ENCODE measurements at places on chromosomes 7 and 10.
A peak's percentile ranks its signal among the peaks of the same experiment; 100 is the strongest.

- DNase-seq = no peak
Measured at GRCh38 chr10:93269281-93269680, 195.6 kb downstream of the CYP26A1 start.

GRCh38 chr10:6008497-6009142, 31.3 kb upstream of the IL15RA start:
- DNase-seq = no peak

DNA sequence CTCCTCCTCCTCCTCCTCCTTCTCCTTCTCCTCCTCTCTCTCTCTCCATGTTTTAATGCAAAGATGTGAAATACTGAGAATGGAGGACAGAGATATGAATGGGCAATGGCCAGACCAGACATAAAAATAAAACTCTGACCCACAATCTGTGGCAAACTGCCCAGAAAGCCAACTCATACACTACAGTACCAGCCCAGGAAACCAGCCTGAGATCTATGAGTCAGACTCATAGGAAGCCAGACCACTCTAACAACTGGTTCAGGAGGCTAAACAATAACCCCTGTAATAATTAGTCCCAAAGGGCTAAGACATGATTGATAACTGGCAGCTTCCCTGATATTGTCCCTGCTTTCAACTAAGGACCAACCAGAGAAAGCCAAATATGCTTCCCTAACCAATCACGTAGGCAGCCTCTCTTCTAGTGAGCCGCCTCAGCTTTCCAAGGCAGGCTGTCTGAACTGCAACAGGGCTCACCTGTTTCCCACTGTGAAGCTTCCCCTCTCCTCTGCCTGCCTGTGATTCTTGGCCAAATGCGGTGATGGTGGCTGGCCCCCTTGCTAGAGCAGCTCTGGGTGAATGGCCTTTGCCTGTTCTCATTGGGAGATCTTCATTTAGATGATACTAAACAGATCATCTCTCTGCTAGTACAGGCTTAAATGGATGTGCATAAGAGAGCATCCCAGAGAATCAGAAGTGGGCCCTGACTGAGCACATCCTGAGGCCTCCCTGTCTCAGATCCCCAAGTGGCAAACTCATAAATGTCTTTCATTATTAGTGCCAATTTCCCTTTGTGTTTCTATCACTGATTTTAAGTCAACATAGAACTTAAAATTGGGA, 817.6 kb downstream of the TNS3 start:
- DNase-seq = no peak

DNA sequence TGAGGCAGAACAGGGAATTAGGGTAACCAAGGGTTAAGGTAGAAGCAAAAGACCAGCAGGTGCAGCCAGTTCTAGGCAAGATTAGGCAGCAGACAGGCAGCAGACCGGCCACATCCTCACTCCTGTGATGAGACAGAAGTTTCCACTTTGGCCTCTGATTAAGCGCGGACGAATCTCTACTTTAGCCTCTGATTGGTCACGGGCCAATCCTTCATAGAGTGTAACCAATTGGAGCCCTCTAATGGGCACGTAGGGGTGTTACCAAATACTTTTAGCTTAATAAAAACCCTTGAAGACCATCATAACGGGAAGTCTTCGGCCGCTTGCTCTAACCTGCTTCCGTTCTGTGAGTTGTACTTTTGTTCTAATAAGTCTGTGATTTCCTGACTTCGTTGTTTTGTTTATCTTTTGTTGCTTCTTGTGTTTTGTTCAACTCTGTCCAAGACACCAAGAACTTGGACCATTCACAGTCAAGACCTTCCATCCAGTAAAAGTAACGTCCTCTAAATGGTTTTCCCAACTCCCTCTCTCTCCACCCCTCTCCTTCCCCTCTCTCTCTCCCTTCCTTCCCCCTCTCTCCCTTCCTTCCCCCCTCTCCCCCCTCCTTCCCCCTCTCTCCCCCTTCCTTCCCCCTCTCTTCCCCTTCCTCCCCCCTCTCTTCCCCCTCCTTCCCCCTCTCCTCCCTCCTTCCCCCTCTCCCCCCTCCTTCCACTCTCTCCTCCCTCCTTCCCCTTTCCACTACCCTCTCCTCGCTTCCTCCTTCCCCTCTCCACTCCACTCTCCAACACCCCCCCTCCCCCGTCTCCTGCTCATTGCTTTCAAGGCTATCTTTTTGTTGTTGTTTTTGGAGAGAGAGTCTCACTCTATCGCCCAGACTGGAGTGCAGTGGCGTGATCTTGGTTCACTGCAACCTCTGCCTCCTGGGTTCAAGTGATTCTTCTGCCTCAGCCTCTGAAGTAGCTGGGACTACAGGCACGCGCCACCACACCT, 13.2 kb upstream of the MALSU1 start:
- DNase-seq = no peak

DNA sequence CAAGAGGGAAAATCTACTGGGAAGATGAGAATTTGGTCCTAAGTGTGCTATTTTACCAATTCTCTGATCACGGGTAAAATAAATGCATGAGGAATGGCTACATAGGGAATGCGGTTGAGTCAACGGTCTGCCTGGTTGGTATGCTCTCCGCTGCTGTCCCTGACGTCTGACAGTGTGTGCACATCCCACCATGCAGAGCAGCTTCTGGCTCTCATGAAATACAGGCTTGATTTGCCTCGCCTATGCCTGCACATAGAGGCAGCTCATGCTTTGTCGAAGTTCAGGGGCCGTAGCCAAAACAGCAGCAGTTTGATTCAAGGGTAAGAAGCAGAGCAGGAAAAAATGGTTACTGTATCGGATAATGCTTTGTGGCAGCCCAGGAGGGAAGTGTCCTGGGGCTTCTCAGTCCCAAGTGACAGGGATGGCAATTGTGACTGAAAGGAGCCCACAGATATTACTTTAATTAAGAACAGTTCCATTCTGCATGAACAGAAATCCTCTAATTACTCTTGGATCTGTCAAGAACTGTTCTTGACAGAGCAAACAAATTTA, 268.4 kb upstream of the SLC26A5 start:
- no peak for DNase-seq

DNA sequence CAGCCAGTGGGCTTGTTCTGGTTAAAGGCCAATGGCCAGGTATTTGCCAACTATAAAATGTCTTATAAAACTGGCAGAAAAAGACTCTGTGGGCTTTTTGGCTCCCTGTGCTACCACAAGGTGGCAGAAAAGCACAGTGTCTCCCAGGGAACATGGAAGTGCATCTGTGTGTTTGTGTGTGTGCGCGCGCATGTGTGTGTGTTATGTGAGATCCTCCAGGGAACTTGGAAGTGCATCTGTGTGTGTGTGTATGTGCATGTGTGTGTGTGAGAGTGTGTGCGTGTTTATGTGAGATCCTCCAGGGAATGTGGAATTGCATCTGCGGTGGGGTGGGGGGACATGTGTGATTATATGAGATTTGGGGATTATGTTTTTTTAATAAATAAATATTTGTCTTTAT, 30.2 kb upstream of the ABI1 start:
- DNase-seq = peak; percentile 48

- no peak for DNase-seq
Measured at GRCh38 chr10:118790058-118790457, 35.3 kb upstream of the CACUL1 start.

DNA sequence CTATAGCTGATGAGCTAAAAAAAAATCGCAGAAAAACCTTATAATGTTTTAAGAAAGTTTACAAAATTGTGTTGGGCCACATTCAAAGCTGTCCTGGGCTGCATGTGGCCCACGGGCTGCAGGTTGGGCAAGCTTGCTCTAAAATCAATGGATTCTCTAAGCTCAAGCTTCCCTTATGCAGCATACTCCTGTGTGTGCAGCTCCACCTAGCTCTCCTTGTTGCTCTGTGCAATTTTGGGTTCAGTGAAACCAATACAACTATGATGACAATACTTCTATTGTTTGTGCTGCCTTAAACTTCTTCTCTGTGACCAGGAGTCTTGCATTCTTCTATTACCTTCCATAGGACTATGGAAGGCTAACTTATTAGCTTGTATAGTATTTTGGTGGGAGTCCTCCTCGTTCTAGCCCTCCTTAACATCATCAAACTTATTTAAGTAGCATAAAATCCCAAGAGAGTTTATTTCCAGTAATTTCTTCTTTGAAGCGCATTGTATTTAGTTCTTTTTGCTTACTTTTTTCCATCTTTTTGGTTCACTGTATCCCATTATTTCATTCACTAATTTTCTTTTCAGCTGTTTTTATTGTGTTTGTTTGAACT, 170.9 kb upstream of the SMIM30 start:
- peak; percentile 19 for DNase-seq

GRCh38 chr7:1593091-1593866, 23.4 kb upstream of the PSMG3 start:
- no peak for DNase-seq

DNA sequence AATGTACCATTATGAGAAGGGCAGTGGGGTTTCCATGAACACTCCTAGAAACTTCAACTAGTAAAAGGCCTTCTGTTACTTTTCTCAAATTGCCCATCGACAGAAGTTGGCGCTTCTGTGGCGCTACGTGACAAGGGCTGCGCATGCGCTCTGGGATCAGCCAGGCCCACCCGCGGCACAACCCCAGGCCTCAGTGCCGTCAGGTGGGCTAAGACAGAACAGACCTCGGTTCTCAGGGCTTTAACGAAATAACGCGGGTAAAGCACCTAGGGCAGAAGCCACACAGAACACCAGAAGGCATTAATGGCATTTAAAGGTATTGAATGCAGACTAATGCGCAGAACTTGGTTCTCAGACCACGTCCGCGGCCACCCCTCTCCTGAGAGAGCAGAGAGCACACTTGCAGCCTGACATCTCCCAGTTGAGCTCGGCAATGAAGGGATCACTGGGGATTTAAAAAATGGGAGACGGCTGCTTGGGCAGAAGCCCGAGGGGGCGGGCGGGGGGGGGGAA, 67.6 kb upstream of the CTNNA3 start:
- no peak for DNase-seq

DNA sequence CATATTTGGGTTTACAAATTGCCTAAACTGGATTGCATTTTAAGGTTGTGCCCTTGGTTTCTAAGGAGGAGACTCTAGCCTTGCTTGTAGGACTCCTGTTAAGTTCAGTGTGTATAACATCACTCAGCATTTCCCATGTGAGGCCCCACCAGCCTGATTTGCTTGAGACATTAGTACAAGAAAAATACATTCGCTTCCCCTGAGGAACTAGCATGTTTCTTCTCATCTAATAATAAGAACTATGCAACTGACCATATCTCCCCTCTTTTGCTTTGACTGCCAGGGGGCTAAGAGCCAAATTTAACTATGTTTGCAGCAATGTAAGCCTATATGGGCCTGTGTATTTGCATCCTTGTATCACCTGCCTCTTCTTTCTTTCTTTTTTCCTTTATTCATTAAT, 737.9 kb downstream of the INHBA start:
- DNase-seq = no peak

DNA sequence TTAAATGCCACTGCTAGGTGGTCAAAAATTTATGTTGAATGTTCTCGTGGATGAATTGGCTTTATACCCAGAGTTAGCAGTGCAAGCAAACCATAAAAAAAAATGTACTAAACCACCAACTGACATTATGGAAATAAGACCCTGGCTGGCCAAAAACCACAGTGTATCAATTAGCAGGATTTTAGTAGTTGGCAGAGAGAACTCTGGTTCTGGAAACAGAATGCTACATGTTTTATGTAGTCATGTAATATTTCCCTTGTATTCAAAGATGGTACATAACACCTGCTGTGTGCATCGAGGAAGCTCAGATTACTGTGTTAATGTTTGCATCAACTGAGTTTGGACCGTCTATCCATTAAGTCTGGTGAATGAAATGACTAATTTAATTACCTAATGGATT, 618.5 kb downstream of the CCSER2 start:
- DNase-seq = peak; percentile 47

DNA sequence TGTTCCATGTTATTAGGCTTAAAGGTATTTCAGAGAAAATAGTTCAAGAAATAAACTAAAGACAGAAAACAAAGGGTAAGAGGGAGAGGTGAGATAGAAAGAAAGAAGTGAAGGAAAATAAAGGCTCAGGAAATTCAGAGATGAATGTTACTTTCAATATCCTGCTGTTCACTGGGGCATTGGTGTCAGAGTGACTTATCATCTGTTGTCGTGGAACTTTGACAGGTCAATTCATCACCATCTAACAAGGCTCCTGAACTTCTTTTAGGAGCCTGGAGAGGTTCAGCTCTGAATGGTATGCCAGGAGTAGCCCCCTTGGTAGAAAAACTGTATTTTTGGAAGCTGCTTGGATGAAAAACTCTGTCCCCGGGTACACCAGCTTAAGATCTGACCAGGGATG, 100.1 kb downstream of the KLF6 start:
- DNase-seq = no peak

DNA sequence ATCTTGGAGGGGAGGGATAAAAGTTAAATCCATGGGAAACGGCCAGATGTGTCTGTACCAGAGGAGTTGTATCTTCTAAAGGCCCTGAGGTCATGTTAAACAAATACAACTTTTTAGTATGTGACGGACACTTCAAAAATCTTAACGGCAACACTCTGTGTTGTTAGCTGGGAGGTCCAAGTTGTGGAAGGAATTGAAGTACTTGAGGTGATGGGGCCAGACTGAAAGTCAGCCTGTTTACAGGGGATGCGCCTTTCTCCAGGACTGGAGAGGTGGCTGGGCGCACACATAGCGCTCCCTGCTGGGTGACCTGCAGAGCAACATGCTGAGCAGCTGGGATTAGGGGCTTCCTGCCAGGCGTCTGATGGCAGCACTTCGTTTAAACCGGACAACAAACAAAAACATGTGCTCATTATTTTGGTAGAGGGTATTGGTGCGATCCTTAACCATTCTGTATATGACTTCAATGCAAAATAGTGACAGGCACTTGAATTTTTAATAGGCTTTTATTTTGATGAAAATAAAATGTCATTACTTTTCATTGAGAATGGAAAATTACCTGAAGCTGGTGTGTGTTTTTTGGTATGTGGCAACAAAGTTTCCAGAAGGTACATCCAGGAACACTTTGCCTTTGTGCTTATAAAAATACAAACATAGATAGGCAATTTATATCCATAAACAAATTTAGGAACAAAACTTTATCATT, 198.2 kb downstream of the MLLT10 start:
- peak; percentile 9 for DNase-seq

DNA sequence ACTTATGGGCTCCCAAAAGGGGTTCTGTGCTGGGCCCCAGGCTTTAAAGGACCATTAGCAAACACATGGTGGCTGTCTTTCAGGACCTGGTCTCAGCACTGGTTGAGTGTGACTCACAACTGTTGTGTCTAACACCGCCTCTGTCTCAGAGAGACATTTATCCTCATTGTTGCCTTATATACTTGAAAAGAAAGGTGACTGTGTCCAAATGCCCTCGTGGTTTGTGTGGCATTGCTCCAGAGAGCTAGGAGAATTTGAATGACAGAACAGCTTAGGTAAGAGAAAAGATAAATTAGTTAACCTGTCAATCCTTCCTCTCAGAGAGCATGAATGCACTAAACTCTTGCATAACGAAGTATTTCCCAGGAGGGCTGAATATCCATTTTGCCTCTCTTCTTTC, 14.5 kb upstream of the FAM13C start:
- no peak for DNase-seq

DNA sequence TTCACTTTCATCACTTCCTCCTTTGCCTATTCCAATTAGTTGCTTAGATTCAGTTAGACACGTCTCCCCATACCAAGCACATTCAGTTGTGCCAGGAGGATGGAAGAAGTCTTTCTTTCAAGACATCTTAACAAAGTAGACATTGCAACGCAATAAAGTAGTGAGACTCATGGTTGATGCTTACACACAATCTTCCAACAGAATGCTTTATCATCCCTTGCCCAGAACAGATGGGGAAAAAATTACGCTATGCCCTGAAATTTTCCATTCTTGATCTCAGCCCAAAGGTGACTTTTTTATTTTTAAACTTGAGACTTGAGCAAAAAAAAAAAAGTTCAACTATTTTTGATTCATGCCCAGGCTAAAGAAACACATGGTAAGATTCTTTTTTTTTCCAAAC, 74.9 kb downstream of the KCNMA1 start:
- no peak for DNase-seq

All from DMS 273 treated with DMSO at 0.1 percent for 48 hours (cell line).